Cortex of kidney (tissue), 1 donor: ENCODE measurements at places on chromosomes 5 and 9.

- DNase-seq: no peak
These were observed 265.1 kb downstream of the GAS1 start for GRCh38 chr9:86682240-86682639.

DNA sequence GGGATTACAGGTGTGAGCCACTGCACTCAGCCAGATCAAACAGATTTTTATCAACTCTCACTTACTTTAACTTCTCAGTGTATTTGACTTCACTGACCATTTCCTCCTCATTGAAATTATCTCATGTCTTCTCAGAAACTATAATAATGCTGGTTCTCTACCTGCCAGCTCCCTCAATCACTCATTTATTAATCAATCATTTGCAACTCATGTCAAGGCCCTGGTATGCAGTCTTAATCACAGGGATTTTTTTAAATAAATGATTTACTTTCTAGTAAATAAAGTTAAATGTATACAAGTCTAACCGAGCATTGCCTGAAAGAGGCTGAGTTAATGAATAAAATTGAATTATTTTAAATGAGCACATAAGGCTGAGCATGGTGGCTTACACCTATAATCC is 63.3 kb downstream of the PLPP1 start:
- no peak for DNase-seq

DNA sequence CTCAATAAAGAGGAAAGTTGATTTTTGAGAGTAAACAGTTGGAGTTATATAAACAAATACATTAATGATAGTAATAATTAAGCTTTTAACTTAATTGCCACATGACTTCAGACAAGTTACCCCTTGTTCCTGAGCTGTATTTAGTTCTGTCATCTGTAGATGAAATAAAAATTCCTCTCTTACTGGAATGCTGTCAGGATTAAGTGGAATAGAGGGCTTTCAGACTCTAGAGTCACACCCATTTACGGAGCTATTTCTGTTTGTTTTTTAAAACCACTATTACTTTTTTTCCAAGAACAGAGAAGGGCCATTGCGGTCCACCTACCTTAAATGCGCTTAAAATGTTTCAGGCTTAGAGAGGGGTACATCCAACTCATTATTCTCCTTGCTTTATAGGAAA is 170.6 kb downstream of the CHSY3 start:
- DNase-seq: no peak

GRCh38 chr9:68462105-68462775 is 78.4 kb downstream of the TMEM252 start:
- no peak for DNase-seq

- DNase-seq: no peak
These were observed 125.3 kb downstream of the ST8SIA4 start for GRCh38 chr5:100777680-100778300.

DNA sequence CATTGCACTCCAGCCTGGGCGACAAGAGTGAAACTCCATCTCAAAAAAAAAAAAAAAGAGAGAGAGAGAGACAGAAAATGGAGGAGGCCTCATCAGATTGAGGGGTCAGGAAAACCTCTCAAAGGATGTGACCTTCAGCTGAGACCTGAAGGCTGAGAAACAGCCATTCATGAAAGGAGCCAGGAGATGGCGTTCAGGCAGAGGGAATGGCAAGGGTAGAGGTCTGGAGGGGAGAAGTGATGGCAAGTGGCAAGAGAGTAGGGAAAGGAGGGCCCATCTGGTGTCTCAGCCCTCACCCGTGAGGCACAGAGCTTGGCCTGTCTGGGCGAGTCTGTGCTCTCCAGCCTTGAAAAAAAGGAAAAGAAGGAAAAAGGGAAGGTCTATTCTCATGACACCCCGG is 17.0 kb downstream of the CAMK2A start:
- no peak for DNase-seq

DNA sequence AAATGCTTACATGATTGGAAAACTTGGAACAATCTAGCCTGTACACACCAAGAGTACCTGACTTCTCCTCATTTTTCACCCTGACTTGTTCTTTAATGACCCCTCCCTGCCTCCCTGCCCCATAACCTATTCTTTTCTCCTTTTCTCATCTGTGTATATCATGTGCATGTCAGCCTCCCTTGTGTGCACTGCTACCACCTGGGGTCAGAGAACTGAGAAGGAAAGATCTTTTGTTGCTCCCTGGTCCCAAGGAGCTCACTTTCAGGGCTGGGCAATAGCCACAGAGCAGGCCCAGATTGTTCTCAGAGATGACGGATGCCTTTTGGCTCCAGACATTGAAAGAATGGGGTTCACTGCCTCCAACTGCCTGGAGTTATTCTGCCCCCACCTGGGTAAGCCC is 5.1 kb downstream of the MAP1B start:
- no peak for DNase-seq
